ENCODE measurements at places on chromosomes 12 and 14.
A peak's percentile ranks its signal among the peaks of the same experiment; 100 is the strongest.

DNA sequence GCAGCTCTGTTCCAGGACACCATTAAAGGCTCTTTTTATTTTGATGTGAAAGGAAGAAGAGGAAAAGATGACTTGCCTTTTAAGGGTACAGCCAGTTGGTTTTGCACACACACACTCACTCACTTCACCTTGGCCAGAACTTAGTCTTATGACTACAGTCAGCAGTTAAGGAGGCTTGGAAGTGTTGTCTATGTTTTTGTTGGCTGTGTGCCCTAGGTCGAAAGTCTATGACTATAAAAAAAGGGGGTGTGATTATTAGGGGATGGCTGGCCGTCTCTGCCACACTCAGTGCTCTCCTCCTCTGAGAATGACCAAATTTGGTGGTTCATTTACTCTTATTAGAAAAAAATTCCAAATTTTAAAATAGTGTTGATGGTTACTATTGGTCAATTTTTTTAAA lies 139.5 kb upstream of the OTX2 start:
- DNase-seq = no peak

DNA sequence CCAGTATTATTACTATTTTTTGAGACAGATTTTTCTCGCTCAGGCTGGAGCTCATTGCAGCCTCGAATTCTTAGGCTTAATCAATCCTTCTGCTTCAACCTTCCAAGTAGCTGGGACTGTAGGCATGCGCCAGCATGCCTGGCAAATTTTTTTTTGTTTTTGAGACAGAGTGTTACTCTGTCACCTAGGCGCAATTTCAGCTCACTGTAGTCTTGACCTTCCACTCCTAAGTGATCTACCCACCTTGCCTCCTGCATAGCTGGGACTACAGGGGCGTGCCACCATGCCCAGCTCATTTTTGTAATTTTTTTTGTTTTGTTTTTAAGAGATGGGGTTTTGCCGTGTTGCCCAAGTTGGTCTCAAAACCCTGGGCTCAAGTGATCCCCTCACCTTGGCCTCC lies 15.2 kb downstream of the ERC1 start:
- DNase-seq = no peak

DNA sequence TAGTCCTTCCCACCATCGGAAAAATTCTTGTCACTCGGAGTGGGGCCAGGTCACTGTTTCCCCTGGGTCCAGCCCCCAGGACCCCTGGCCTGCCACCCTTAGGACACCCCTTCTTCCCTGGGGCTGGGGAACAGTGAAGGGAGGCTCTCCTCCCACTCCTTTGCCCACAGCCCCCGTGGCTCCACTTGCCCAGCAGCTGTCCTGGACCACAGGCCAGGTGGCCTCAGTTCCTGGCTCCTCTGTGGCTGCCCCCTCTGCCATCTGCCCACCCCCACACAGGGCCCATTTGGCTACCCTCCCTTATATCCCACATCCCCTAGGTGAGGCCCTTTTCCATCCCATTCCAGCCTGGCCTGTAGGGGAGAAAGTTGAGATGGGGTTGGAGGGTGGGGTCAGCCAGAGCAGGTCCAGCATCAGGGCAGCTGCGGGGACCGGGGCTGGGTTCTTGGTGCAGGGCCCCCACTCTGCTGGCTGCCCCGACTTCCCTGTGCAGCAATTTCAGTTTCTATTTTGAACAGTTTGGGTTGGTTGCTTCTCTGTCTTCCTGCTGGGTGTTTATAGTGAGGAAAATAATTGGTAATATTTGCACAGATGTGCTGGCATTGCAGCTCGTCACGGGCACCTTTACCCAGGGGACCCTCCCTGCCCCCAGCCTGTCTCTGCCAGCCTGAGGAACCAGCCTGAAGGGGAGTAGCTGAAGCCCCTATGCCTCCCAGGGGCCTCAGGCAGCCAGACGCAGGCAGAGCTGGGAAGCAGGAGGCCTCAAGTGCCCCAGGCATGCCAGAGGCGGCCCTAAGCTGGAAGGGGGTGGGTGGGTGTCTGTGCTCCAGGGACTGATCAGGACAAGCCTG lies 23.4 kb downstream of the SYNDIG1L start:
- DNase-seq = no peak

DNA sequence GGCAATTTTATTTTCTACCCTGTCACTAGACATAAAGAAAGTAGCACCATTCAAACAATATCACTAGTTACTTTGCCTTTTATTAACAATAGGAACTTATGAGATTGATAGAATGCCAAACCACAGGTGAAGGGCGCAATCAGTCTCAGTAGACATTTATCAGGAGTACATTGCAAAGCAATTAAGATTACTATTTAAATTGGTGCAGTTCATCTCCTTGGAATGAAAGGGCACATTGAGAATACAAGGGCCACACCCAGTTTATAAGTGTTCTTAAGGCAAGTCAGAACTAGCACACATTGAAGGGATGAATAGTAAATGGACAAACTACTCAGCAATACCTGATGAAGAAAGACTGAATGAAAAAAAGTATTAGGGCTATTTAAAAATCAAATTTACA lies 601.4 kb downstream of the C12orf50 start:
- no peak for DNase-seq

- DNase-seq = no peak
Measured at GRCh38 chr14:61718039-61718438, 22.7 kb downstream of the HIF1A start.

GRCh38 chr12:85814071-85814470 lies 22.1 kb downstream of the RASSF9 start:
- DNase-seq = peak; percentile 36

GRCh38 chr14:81311778-81312177 lies 88.3 kb downstream of the STON2 start:
- DNase-seq = no peak

GRCh38 chr12:105888696-105889095 lies 250.1 kb downstream of the NUAK1 start:
- DNase-seq = no peak

- DNase-seq = no peak
Measured at GRCh38 chr12:54026640-54027441, 1.4 kb upstream of the HOXC6 start.

DNA sequence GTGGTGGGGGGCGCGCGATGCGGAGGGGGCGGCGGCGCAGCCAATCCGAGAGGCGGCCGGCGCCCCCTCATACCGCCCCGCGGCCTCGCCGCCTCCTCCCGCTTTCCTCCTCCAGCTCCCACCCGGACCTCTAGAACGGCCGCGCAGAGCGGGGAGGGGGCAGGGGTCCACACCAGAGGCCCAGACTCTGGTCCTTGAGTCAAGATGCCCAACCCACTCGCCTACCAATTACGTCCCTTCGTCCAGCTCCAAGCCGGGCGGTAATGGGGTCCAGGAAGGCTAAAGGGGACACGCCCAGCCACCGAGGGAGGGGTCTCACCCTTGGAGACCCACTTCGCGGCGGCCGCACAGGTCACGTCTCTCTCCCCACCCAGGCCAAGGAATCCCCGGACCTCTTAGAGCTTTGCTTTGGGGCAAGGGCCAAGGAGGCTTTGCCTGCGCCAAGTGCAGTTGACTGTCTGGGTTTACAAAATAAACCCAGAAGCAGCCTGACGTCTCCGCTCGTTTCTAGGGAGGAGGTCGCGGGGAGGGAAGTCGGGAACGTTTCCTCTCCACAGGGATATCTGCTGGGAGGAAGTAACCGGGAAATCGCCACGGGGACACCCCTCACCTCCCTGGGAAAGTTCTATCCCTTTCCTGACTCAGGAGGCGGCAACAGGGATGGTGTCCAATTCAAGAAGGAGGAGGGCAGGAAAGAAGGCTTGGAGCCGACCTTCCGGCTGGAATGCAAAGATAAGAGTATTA lies 394 bp upstream of the AMIGO2 start:
- DNase-seq = peak; percentile 77

DNA sequence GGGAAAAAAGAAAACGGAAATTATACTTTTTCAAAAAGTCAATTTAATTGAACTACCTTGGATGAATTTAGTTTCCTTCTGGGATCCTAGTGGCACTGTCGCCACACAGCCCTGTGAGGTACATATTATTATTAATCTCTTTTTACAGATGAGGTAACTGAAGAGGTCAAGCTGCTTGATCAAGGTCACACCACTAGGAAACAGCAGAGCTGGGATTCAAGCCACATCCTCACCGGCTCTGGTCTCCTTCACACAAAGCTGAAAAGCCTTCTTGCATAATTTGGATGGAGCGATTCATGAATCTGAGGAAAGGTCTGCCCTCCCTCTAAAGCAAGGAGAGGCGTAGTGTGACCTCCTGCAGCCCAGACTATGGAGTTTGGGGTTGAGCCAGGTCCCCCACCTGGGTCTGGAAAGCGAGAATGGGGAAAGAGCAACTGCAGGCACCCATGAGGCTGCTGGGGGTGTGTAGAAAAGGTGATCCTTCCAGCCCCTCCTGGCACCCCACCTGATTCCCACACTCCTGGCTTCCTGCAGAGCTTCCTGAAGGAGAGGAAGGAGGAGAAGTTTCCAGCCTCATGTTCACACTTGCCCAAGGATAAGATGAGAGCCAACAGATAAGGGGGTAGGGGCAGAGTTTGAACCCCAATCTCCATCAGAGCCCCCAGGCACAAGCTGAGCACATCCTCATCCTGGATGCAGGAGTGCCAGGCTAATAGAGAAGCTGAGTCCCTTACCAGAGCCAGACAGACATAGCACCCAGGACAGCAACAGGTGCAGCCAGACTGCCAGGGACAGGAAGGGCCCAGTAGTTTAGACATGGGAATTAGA lies 3.9 kb upstream of the KRT79 start:
- DNase-seq = no peak

DNA sequence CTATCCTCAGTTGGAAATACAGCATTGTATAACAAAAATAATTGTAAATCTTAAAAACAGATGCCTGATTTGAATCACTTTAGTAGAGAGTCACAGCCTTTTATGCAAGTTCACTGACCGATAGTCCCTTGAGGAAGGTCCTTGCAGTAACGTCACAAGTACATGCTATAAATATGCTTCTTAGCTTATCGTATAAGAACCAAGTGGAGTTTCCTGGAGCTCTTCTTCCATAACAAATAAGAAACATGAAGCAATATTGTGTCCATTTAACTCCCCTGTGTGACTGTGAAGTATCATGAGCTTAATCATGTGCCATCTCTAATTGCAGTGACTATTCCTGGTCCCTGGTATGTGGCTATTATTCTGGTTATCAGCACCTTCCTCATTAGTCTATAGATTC lies 107.9 kb downstream of the SLC38A4 start:
- DNase-seq = no peak

- no peak for DNase-seq
Measured at GRCh38 chr12:68207276-68207675, 18.3 kb downstream of the IL26 start.
